ENCODE measurements at places on chromosomes 2 and 18.
A peak's percentile ranks its signal among the peaks of the same experiment; 100 is the strongest.

GRCh38 chr18:46332286-46332801 lies 228.2 kb downstream of the HAUS1 start:
- no peak for DNase-seq

- DNase-seq = no peak
These were observed 2.4 kb upstream of the ADCYAP1 start for GRCh38 chr18:902229-902628.

- DNase-seq = peak; percentile 15
These were observed 1.6 kb upstream of the NFE2L2 start for GRCh38 chr2:177265824-177266817.

DNA sequence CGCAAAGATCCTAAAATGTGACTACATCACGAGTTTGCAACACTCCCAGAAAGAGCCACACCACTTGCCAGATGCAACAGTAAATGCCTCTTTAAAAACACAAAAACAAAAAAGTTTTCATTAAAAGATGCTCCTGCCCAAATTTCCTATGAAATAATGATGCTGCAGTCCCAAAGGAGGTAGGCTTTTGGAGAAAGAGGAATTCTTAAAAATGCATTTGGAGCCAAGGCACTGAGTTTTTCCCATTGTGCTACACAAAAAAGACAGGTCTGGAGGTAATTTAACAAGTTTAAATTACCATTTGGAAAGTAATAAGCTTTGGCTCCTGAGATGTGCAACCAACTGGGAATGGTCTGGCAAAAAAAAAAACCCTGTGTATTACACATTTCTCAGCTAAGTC lies 145.0 kb downstream of the PID1 start:
- DNase-seq = no peak

- no peak for DNase-seq
These were observed 131.8 kb downstream of the BAZ2B start for GRCh38 chr2:159484532-159484931.

Data from SIG-M5 (cell line).